ENCODE measurements at places on chromosomes 7 and 10.
A peak's percentile ranks its signal among the peaks of the same experiment; 100 is the strongest.

DNA sequence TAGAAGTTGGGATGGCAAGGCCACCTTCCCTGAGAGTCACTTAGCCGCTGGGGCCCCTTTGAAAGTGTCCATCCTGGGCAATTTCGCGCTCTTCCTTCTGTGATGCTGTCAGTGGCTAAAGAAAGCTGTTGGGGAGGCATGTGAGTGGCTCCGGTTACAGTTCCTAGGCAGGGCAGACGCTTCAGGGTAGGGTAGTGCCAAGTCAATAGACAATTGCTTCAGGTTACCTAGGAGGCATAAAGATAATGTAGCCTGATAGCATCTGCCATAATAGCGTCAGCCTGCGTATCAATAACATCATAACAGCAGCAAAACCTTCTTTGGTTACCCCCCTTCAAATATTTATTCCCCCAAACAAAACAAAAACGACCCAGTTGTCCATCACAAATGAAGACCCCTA, at the start of gene FAM107B:
FAM107B (minus strand) TSS at position 101 of the 400 bp plus-strand sequence. CDS start 234 bp downstream, outside the sequence.
- no peak for DNase-seq

GRCh38 chr10:92267343-92267742, 23.5 kb downstream of the CPEB3 start:
- no peak for DNase-seq

DNA sequence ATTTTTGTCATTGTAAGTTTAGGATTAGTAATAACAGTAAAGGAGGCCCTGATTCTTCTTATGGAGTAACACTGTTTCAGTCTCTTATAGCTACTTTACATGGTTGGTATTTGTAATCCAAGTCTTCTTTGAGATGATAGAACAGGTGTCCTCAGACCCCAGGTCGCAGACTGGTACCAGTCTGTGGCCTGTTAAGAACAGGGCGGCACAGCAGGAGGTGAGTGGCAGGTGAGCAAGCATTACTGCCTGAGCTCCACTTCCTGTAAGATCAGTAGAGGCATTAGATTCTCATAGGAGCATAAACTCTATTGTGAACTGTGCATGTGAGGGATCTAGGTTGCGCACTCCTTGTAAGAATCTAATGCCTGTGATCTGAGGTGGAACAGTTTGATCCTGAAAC, 77.3 kb downstream of the STK31 start:
- DNase-seq = no peak

DNA sequence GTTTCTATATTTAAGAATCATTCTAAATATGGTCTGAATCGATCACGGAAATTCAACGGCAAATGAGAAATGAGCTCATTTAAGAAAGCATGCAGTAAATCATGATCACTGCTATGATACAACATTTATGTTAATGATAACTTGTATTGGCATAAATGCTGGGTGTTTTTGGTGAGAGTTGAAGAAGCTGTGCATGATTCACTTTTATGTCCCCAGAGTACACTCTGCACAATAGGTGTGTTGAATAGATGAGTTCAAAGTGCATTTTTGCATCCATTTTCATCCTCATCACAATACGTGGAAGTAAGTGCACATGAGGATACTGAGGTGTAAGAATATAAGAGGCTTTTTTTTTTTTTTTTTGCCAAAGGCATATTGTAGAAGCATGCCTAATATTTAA, 169.3 kb downstream of the PPP1R17 start:
- no peak for DNase-seq

GRCh38 chr7:97021747-97022490, 2.7 kb downstream of the DLX5 start:
- DNase-seq = no peak

- peak; percentile 25 for DNase-seq
These were observed 24.2 kb downstream of the ZNF25 start for GRCh38 chr10:37952043-37952755.

GRCh38 chr10:42652858-42653257, 14.5 kb upstream of the ZNF33B start:
- DNase-seq = no peak

GRCh38 chr10:8306685-8307364, 252.3 kb downstream of the GATA3 start:
- DNase-seq = peak; percentile 41
